ENCODE measurements at places on chromosomes 7 and 10.

- DNase-seq: no peak
These were observed 40.8 kb downstream of the RBM20 start for GRCh38 chr10:110684800-110685446.

- DNase-seq: no peak
These were observed 1.8 kb downstream of the STARD3NL start for GRCh38 chr7:38179776-38180226.

DNA sequence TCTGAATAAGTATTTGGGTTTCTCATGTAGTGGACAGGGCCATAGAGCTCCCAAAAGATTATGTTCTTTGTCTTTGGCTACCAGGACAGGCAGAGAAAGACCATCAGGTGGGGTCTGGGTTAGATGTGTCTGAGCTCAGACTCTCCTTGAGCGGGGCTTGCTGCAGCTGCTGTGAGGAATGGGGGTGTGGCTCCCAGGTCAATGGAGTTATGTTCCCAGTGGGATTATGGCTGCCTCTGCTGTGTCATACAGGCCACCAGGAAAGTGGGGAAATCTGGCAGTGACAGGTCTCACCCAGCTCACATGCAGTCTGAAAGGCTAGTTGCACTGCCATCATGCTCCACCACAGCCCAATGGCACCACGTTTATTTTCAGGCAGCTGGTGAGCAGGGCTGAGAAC lies 97.0 kb upstream of the FERD3L start:
- no peak for DNase-seq

GRCh38 chr7:106010331-106010730 lies 47.3 kb downstream of the CDHR3 start:
- DNase-seq: no peak

GRCh38 chr10:124963866-124964720 lies 22.2 kb downstream of the ZRANB1 start:
- DNase-seq: no peak

- DNase-seq: no peak
These were observed 38.3 kb upstream of the PTPN12 start for GRCh38 chr7:77498659-77499379.

GRCh38 chr7:31345421-31345820 lies 4.9 kb upstream of the NEUROD6 start:
- no peak for DNase-seq

DNA sequence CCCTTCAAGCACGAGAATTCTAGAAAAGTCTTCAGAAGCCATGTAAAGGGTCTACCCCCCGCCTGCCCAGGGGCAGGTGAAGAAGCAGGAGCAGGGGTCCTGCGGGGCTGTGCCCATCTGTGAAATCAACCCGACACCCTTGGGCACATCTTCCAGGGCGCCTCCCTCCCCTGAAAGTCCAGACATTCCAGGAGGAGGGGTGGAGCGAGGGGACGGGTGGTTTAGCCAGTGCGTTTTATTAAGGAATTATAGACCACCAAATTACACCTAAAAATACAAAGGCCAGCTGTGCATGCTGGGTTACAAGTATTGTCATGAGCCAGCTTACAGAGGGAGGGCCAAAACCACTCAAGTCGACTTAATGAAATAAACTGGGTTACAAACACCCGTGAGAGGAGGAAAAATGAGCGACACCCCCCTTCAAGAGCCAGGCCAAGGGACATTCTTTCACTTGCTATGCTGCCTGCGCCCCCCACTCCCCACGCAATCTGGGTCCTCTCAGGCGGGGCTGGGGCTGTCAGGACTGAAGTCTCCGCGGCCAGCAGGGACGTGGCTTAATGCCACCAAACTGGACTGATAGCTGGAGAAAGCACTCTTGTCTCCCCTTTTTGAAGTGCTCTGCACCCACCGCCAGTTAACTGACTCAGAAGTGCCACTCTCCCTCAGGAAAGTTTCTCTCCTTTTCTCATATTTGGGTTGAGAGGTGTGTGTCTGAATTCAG lies 360.3 kb downstream of the FRMD4A start:
- no peak for DNase-seq

- no peak for DNase-seq
These were observed 100.3 kb downstream of the ELFN1 start for GRCh38 chr7:1770331-1770730.

DNA sequence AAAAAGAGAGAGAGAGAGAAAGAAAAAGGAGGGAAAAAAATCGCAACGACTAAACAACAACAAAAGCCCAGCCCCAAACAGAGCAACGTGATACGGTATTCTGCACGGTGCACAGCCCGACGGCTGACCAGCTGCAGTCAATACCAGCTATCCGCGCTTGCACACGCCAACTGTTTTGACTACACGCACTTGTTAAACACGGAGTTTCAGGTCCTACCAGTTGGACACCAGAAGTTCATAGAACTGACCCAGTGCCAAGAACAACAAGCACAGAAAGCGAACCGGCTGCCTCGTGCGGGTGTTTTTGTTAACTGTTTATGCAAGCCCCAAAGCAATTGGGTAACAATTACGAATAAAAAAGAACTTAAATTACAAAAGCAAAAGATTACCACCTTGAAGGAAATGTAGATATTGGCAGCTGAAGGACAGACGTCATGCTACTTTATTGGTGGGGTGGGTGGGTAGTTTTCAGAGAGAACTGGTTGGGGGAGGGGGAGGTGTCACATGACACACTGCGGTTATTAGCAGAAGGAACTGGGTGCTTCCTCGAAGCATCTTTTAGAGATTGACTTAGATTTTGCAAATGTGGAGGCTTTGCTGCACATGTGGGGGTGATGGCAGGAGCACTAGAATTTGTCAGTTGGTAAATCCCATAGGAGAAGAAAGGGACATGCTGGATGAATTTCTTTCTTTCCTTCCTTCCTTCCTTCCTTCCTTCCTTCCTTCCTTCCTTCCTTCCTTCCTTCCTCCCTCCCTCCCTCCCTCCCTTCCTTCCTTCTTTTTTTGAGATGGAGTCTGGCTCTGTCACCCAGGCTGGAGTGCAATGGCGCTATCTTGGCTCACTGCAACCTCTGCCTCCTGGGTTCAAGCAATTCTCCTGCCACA lies 110.6 kb upstream of the EFCAB10 start:
- DNase-seq: no peak

DNA sequence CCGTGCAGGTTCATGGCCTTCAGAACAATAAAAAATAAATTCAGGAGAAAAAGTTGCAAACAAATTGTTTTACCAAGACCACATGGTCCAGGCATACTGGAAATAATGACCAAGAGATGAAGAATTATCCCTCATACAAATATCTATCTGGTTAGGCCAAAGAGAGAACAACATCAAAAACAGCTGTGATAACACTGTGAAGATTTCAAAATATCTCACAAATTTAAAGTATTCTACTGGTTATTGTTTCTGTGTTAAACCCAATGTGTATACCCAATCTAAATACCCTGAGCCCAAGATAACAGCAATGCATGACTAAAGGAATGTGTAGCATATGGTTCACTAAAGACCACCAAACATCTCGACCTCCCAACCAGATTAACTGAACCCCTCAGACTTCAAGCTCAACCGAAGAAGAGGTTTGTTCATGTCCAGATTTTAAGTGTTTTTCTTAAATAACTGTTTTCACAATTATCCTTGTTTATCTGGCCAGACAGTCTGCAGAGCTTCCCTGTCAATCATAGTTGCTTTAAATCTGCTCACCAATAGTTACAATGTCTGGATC lies 10.9 kb downstream of the OR9A2 start:
- no peak for DNase-seq

GRCh38 chr7:79459381-79459780 lies 5.9 kb upstream of the MAGI2 start:
- no peak for DNase-seq

DNA sequence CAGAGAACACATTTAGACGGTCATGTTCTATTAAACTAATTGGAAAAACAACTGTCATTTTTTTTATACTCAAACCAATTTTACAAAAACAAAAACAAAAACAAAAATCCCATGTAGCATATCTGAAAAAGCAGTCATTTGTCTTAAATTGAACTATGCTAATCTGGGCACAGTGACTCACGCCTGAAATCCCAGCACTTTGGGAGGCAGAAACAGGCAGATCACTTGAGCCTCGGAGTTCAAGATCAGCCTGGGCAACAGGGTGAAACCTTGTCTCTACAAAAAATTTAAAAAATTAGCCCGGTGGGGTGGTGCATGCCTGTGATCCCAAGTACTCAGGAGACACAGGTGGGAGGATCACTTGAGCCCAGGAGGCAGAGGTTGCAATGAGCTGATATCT lies 253.4 kb downstream of the DOCK4 start:
- no peak for DNase-seq

- DNase-seq: no peak
These were observed 5.4 kb downstream of the FAM171A1 start for GRCh38 chr10:15365692-15366091.

DNA sequence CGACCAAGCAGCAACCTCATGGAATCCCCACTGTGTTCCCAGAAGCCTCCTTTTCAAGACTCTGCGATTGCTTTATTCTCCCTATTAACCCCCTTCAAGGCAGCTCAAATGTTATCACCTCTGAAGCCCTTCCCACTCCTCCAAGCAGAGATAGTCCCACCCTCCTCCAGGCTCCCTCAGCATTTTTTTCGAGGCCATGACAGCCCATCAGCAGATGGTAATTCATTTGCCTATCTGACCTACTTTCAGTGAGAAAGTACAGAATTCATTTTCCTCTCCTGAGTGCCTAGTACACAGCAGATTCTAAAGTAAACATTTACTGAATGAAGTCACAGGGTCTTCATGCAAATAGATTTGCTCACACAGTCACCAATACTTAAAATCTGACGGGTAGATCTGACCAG lies 47.8 kb downstream of the HERPUD2 start:
- DNase-seq: no peak

- no peak for DNase-seq
These were observed 168.4 kb downstream of the RELN start for GRCh38 chr7:103821092-103821491.

DNA sequence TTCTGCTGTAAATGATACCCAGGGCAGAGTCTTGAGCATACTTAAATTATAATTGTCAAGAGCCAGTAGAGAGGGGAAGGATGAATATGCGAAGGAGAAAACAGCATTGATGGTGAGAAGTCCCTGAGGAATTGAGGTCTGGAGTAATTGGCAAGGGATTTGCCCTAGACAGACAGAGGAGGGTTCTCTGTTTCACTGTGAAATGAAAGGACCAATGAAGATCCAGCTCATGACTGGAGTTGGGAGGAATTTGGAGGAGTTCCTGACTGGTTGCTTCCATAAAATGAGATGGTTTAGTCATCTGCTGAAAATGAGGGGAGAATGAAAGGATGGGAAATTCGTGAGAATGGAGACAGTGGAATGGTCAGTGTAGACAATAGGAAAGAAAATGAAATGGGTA lies 6.8 kb downstream of the PRPF18 start:
- no peak for DNase-seq

DNA sequence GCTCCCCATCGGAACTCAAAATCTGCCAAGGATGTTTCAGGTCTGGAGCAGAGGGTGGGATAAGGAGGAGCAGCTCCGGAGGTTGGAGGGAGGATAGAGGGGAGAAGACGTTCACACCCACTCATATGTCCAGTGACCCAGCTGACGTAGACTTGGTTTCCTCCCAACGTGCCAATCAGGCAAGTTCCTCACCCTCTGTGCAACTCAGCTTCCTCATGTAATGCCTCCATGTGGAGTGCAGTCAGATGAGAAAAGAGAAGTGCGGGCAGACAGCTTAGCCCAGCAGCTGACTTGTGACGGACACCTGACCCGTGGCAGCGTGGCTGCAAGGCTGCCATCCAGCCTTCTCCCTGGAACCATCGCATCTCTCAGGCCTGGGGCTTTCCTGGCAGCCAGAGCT lies 86.8 kb downstream of the NPTX2 start:
- DNase-seq: no peak

- no peak for DNase-seq
These were observed 138.1 kb downstream of the KIAA1217 start for GRCh38 chr10:24346877-24347519.

DNA sequence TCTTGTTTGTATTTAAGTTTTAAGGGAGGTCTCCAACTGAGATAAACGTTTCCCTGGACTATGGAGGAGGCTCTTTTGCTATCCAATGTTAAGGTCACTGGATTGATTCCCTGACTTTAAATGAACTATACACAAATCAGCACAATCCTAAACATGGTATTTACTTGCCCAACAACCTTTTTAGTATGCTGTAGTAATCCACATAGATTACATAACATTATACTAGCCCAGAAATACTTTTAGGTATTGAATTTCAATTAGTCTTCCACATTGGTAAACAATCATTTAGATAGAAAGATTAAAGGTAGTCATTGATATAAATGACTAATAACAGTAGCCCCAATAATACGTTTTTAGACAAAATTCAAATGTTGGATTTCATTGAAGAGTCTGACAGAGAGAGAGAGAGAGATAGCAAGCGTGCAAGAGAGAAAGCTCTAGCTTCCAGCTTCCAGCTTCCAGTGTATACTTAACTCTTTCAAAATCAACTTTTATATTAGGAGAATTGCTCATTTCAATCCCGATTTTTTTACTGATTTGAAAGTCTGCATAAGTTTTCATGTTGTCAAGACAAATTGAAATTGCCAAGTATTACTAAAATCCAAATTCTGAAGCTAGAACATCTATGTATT lies 155.8 kb downstream of the DOCK4 start:
- DNase-seq: no peak

DNA sequence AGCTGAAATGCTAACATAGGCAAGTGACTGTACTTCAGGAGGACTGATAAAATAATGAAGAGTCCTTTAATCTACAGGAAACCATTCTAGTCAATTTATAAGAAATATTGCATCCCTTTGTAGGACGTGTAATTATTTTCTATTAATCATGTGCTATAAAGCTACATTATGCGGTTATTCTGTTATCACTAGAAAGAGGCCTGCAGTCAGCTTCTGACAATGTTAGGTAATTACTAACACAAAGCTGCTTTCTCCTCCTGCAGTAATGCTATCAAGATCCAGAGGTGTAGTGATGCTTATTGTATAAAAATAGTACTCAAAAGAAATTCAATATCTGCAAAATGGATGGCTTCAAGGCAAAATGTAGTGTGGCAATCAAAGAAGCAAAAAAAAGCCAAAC lies 191.1 kb downstream of the SKAP2 start:
- DNase-seq: no peak

DNA sequence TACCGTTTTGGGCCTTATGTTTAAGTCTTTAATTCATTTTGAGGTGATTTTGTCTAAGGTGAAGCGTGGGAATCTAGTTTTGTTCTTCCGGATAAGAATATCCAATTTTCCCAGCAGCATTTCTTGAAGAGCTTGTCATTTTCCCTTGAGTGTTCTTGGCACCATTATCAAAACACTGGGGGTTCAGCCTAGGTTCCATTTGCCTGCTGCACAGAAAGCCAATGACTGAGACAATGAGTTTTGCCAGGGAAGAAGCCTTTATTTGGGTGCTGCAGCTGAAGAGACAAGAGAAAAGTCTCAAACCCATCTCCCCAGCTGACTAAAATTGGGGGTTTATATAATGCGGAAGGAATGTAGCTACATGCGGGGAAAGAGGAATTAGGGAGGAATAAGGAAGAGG lies 287.2 kb upstream of the FZD1 start:
- no peak for DNase-seq

- no peak for DNase-seq
These were observed 81.3 kb upstream of the CUX1 start for GRCh38 chr7:101736084-101736483.

DNA sequence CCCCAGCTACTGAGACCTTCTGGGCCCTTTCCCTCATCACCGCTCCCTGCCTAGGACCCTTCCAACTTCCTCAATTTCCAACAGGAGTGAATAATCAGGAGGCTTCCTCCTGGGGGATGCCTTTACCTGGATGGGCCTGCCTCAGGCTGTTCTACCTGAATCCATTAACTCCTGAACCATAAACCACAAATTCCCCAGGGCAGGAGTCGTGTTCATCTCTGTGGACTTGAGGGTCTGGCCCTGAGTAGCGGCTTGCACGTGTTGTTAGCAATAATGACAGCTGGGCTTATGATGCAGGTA lies 105.1 kb upstream of the GPR26 start:
- DNase-seq: no peak
